Activated CD8-positive, alpha-beta memory T cell treated with anti-CD3 and anti-CD28 coated beads for 1 hour (primary cell): ENCODE measurements at places on chromosomes 7 and 10.

GRCh38 chr7:81469153-81469868, 300.5 kb downstream of the HGF start:
- DNase-seq, result no peak

- DNase-seq, result no peak
These were observed 128.5 kb upstream of the COL1A2 start for GRCh38 chr7:94266238-94266644.

GRCh38 chr10:47039562-47039913, 128.3 kb downstream of the PTPN20 start:
- no peak for DNase-seq

- DNase-seq, result no peak
These were observed 348.9 kb downstream of the ATRNL1 start for GRCh38 chr10:115441907-115442545.

DNA sequence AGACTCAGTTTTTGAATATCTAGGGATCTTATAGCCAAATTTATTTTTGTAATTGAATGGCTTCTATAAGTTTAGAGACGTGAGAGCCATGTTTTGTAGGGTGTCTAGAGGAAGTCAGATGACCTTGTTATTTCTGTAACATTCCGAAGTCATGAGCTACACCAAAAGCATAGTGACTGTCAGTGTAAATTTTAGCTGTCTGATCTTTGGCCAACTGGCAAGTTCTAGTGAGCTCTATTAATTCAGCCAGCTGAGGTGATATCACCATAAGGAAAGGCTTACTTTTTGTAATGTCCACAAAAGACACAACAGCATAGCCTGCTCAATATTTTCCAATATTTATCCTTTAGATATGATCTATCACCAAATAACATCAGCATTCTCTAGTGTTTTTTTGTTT, 9.9 kb upstream of the NT5C3A start:
- DNase-seq, result no peak

GRCh38 chr10:21326594-21327288, 198.7 kb downstream of the SKIDA1 start:
- DNase-seq, result no peak

DNA sequence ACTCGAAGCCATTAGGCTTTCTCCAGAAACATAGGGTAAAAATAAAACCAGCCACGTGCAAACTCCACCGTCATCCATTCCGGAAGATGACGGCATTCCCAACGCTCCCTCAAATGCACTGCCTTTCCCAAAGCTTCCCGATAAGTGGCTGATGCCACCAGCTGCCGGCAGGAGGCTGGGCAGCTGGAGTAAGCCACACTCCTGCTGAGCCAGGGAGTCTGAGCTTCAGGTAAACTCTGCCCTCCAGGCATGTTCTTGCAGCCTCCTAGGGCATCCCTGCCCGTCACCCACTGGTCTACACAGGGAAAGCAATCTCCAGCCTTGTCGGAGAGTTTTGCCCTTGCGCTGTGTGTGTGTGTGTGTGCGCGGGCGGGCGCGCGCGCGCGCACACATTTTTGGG, 40.5 kb upstream of the TMEM273 start:
- no peak for DNase-seq

DNA sequence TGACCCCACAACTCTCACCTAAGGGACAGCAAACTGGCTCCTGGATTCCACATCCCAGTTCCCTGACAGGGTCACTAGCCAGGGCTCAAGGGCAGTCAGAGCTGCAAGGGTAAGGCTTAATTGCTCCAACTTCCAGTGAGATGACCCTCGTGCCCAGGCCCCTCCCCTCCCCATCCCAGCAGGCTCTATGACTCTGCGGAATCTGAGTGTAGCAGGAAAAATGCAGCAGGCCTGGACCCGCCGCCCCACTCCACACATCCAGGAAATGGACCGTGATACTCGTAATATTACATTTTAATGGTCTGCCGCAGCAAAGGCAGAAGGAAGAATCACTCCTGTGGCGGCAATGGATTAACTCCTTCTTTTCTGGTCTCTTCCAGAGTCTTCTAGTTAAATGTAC, 91.7 kb upstream of the CHST15 start:
- DNase-seq, result no peak
